ENCODE measurements at places on chromosomes 16 and 17. TPM values are rescaled to one million over a fixed set of nuclear protein-coding genes. Genes with fewer than 3 reads are reported as not detected.

GRCh38 chr17:5139458-5139732, 23.6 kb downstream of the USP6 start:
- no peak for DNase-seq

DNA sequence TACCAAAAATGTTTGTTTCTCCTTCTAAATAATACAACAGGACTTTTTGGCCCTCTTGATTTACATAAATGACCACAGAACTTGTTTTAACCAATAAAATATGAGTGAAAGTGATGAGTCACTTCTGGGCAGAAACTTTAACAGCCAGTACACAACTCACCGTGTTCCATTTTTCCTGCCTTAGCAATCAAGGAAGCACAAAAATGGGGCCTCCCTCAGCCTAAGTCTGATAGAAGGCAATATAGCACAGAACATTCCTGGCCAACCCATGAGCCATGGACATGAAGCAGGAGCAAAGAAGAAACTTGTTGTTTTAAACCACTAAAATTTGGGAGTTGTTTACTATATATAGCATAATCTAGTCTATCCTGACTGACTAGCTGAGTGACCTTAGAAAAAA, 61.1 kb upstream of the MTMR4 start:
- no peak for DNase-seq

- no peak for DNase-seq
These were observed 4.6 kb downstream of the OSBPL7 start for GRCh38 chr17:47816947-47817346.

GRCh38 chr16:64168371-64168770, 953.5 kb downstream of the CDH11 start:
- DNase-seq = no peak

DNA sequence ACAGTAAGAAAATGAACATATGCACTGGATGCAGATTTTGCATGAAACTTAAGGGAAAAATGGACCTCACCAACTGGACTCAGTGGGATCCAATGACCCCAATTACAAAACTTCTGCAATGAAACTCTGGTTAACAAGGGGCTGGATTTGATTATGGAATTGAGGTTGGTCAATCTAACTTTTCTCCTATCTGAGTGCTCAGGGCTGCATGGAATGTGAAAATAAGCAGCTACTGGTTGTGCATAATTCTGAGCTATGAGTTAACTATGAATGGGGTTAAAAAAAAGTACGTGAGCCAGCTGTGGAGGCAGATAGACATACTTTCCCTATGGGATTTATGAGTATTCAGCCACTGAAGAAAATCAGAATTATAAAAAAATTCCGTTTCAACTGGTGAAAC, 9.2 kb downstream of the FAM20A start:
- DNase-seq = no peak

- no peak for DNase-seq
These were observed 65.2 kb upstream of the SMIM36 start for GRCh38 chr17:55576237-55576995.

DNA sequence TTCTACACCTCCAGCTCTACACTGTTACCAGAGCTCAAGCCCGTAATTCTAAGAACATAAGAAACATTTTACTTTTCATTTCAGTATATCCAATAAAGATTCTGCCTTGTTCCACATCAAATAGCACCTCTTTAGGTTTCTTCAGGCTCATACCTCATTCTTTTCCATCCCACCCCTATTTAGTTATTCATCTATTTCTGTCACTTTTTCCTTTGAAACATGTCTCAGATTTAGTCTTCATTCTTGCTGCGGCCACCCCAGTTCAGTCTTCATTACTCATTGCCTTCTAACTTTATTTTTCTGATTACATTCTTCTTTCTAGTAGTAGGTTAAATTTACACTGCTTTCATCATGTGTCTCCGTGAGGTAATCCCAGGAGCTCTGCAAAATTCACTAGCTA, 33.5 kb downstream of the PPM1E start:
- DNase-seq = no peak

- DNase-seq = peak; percentile 84
These were observed 15.7 kb downstream of the C16orf74 start for GRCh38 chr16:85735225-85735635.

DNA sequence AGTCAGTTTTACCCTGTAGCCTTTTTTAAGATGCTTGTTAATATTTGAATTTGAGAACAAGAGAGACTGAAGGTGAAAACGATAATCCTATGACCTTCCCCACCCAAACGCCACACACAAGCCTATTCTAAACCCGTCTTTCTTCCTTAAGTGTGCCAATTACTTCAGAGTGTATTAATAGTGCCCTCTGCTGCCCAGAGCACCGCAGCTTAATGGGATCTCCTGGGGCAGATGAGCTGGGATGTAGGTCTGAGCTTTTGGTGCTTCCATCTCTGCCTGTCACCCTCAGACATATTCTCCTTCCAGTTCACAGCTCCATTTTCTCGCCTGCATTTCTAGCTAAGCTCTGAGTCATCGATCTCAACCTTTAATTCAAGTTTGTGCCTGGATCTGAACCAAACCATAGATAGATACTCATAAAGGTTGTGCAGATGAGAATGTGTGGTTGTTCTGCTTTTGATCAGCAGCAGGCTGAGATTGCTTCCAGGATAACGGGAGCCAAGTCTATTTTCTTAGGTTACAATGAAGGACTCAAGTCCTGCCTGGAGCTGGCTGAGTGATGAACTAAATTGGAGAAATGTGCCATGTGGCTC, 46.4 kb upstream of the CDH13 start:
- DNase-seq = no peak

- DNase-seq = peak; percentile 81
These were observed 5.4 kb downstream of the ATPAF2 start for GRCh38 chr17:18033442-18034099.

GRCh38 chr16:85980686-85981085, 81.7 kb downstream of the IRF8 start:
- no peak for DNase-seq

GRCh38 chr17:17795946-17796786, 40.6 kb downstream of the SREBF1 start:
- DNase-seq = no peak

DNA sequence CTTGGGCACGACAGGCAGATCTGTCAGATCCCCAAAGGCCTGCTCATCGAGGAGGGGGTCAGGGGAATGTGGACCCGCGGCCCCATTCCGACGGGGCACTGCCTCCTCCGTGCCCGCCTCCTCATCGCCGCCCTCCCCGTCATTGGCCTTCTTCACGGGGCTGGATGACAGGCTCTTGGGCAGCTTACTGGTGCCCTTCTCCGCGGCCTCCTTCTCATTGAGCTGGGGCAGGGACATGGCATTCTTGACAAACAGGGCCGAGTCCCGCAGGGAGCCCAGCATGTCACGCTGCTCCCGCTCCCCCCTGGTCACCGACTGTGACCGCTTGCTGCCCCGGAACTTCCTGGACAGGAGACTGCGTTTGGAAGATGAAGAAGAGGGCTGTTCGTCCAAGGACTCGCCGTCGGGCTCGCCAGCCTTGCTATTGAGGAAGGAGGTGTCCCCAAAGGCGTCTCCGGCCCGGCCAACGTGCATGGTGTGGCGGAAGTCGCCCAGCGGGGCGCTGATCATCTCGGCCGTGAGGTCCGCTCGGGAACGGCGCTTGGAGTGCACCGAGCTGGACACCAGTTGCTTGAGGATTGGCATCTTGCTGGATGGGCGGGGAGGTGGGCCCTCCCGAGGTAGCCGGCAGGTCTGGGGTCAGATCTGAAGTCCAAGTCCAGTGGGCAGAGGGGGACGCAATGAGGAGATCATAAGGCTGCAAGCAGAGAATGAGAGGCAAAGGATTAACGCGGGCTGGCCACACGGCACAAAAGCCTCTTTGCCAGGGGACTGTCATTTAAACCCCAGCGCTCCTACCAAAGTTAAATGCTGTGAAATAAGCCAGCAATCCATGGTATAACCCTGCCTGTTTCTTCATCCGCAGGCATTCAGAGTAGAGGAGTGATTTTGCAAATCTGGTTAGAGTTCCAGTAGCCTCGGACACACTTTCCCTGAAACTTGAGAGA, 24.5 kb upstream of the CPSF4L start:
- no peak for DNase-seq

DNA sequence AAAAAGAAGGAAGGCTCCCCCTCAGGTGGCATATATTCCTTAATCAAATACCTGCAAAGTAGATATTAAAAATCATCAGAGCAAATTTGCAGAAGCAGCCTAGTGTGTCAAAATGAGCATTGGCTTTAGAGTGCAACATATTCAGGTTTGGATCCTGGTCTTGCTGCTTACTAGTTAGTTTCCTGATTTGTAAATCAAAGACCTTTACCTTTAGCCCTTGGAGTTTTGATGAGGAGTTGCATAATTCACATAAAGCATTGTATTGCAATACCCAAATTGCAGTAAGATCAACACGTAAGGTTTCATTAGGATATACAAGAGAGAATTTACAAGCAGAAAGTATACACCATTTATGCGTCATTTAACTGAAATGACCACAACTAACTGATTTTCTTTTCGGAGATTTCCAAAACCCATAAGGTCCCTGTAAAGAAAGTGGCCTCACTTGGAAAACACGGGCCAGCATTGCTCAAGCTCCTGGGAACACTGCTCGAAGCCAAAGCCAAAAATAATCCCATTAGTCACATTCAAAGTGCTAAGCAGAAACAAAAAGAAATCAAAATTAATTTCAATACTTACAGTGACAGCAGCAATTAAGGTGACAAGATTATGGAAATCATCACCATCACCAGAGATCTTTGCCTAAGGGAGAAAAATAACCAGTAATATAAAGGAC, 415.9 kb upstream of the ERCC4 start:
- DNase-seq = no peak

DNA sequence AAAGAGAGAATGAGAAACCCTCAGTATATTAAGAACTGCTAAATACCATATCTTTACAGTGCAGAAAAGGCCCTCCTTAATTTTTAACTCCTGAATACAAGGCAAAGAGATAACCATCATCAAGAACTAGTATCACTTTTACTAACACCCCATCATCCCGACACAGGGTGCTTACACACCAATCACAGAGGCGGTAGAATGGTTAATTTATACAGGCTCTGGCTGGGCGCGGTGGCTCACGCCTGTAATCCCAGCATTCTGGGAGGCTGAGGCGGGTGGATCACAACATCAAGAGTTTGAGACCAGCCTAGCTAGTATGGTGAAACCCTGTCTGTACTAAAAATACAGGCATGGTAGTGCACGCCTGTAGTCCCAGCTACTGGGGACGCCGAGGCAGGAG, 4.2 kb downstream of the PSMD12 start:
- DNase-seq = no peak

DNA sequence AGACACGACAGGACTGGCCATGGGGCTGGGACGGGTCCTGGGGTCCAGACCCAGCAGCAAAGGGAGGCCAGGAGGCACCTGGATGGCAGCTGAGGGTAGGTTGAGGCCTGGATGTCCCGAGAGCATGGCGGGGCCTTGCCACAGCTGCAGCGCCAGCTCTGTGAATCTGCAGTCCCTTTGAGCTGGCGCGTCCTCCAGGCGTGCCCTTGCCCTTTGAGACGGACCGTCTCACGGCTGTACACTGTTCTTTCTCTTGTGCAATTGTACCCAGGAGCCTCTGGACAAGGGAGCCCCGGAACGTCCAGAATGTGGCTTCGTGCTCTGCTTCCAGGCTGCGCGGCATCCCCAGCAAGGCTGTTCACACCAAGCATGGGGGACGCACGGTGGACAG, 69.5 kb upstream of the CIBAR2 start:
- DNase-seq = no peak

- DNase-seq = no peak
These were observed 7.6 kb downstream of the TBC1D16 start for GRCh38 chr17:80028030-80028429.

GRCh38 chr16:9943121-9943520, 239.1 kb downstream of the GRIN2A start:
- DNase-seq = no peak

GRCh38 chr16:77408607-77409006, 26.2 kb downstream of the ADAMTS18 start:
- DNase-seq = no peak

DNA sequence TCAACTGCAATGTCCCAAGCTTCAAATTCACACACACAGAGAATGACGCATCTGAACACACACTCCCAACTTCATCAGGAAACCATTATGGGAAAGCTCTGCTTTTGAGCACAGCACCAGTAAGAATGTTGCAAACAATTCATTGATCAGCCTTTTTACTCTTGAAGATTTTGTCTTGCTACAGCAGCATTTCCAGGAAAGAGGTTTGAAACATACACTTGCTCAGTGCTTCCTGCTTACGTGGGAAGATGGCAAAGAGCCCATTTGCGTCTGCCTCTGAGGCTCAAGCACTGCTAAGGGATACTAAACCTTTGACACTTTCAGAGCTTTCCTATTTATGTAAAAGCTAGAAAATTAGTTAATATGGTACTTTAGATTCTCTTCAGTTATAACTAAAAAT, 77.2 kb upstream of the MON1B start:
- no peak for DNase-seq

GRCh38 chr17:78925234-78925633, at the start of gene TIMP2:
TIMP2 (minus strand) TSS chr17:78925387; CDS start chr17:78925088, 299 bp downstream.
- DNase-seq = peak; percentile 77

DNA sequence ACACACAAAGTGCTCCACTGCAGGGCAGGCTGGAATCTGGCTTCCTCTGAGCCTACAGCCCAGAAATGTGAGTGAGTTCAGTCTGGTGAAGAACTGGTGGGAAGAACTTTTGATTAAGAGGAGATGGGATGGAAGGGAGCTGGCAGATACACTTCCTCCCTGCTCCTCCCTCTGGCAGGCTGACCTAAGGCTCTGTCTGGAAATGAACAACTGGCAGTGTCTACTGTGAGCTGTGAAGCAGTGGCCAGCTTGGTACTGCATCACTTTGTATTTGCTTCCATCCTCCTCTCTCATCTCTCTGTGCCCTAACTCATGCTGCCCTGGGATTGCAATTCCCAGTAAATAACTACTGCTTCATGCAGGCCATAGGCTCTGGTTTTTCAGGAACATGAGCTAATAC, 45.6 kb downstream of the MAF start:
- no peak for DNase-seq

GRCh38 chr16:54602666-54603065, 316.1 kb upstream of the IRX3 start:
- DNase-seq = no peak

GRCh38 chr16:74892574-74893461, 92.1 kb downstream of the WDR59 start:
- DNase-seq = no peak

Gene PRR35
- total RNA-seq = not detected

Gene CCR7
- 171 TPM for total RNA-seq

Gene SLC16A11
- total RNA-seq = 0.34 TPM

Gene CEMP1
- not detected for total RNA-seq

Gene ASPHD1
- not detected for total RNA-seq

Gene KCNH4
- 0.13 TPM for total RNA-seq

Gene PIK3R5
- total RNA-seq = 77.9 TPM

Gene KRTAP3-2
- not detected for total RNA-seq

Gene GCGR
- not detected for total RNA-seq

Gene SYCE1L
- total RNA-seq = 5.9 TPM

Gene KRT40
- total RNA-seq = not detected

Gene DHRS7C
- total RNA-seq = not detected

Gene AOC2
- 2.0 TPM for total RNA-seq

Gene XAF1
- total RNA-seq = 298 TPM

Gene SRP68
- total RNA-seq = 85.1 TPM
